ENCODE measurements at places on chromosomes 5 and 9. TPM values are rescaled to one million over a fixed set of nuclear protein-coding genes. Genes with fewer than 3 reads are reported as not detected.

DNA sequence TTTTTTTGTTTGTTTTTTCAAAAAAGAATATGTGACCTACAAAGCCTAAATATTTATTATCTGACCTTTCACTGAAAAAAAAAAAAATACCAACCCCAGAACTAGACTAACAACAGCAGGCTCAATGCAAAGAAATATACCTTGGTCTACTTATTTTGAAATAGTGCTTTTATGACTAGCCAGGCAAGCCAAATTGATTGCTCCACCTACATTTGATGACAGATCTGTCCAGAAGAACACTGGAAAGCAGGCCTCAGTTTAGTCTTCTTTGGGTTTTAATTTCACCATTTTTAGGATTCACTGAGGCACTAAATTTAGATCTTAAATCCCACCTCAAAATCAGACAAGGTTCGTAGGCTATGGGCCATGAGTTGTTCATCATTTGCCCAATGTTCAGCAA lies 97.3 kb downstream of the PLPP1 start:
- DNase-seq = no peak

Gene OR1J4
- polyA plus RNA-seq = not detected

Gene OTULINL
- polyA plus RNA-seq = 0.06 TPM

GRCh38 chr9:83043597-83043996 lies 19.3 kb downstream of the RASEF start:
- no peak for DNase-seq

DNA sequence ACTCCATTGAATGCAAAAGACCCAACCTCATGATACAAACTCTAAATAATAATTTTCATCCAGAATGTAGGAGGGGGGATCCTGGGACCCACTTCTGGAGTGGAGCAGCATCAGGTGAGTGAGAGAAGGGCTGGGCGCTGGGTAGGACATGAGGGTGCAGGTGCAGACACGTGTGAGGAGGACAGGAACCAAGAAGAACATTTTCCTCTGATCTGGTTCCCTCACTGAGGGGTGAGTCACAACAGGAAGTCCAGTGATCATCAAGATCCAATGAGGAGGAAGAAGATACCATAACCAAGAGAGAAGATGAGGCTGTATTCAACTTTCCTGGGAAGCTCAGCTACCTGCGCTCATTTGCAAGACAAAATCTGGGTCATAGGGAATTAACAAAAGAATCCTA lies 57.4 kb downstream of the SFXN1 start:
- DNase-seq = no peak

DNA sequence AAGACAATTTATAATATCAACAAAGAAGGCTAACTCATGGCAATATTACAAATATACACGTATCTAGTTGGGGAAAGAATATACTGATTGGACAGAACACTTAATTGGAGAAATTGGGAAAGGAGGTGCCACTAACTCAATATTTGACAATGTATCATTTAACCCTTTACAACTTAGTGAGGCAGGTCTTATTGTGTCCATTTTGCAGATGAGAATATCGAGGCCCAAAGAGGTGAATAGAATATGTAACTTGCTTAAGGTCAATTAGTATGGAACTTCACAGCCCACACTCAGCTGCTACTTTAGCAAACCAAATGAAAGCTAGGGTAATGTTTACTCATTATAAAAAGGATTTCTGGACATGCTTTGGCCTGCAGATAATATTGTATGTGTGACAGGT lies 46.2 kb downstream of the COMMD10 start:
- DNase-seq = no peak

- DNase-seq = no peak
Observed at GRCh38 chr5:22372376-22372775, 480.8 kb downstream of the CDH12 start.

DNA sequence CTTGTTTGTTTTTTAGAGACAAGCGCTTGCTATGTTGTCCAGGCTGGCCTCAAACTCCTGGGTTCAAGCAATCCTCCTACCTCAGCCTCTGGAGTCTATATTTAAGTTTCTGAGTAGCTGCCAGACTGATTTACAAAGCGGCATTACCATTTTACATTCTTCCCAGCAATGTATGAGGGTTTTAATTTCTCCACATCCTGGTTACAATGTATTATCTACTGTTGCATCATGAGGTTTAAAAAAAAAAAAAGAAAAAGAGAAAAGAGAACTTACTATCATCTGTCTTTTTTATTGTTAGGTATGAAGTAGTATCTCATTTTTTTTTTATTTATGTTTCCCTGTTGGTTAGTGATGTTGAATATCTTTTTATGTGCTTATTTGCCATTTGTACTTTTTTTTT lies 18.9 kb upstream of the CLINT1 start:
- no peak for DNase-seq

All from naive B cell (primary cell).